Activated T-helper 9 cell treated with anti-CD3 and anti-CD28 coated beads, Interleukin-2, amount 50 U/mL, for 16 hours (primary cell): ENCODE measurements at places on chromosomes 1 and 21.

DNA sequence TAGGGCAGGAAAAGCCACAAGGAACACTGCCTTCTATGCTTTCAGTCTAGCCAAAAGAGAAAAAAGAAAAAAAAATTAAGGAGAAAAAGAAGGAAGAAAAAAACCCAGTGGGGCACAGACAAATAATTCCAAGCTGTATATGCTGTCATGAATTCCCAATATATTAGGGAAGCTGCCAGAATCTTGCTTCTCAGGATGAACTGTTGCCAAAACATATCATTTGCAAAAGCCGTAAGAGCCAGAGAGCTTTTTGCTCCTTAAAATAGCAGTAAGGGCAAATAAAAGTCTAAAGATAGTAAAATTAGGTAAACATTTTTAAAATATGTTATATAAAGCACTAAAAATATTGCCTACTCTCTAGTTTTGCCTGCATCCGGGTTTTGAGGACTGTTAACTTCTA, 52.1 kb downstream of the PGM1 start:
- DNase-seq = no peak

GRCh38 chr1:77398152-77398551, 116.3 kb downstream of the AK5 start:
- no peak for DNase-seq

GRCh38 chr1:95035536-95035935, 37.2 kb downstream of the ALG14 start:
- no peak for DNase-seq

- no peak for DNase-seq
Measured at GRCh38 chr1:209038735-209039134, 544.8 kb upstream of the CAMK1G start.

DNA sequence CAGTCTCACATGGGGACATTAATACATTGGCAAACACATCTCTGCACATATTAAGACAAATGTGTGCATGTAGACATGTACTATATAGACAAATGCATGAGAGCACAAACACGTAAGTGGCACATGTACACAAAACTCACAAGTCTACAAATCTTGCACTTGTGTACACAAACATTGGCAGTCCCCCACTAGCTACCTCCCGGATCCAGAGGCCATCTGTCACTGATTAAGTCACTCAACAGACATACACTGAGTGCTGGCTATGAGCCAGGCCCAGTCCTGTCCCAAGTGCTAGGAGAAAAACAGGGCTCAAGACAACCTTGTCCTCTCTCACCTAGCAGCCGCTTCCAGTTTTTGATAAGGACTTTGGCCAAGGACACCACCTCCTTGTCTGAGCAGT, 7.0 kb downstream of the TCEA3 start:
- DNase-seq = no peak

- no peak for DNase-seq
Measured at GRCh38 chr1:28428990-28429520, 59.5 kb downstream of the PHACTR4 start.

DNA sequence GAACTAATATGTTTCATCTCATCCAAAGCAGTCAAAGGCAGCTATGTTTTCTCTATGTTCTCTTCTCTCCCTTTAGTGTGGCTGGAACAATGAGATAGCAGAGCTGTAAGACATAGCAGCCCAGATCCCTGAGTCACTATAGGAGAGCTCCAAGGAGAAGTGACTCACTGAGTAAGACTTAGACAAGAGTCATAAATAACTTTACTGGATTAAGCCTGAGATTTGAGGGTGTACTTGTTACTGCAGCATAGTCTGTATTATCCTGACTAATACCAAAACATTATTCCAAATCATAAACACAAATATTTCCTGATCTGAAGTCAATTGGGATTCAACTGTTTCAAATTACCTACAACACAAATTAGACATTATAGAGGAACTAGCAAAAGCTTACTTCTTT, 3.9 kb downstream of the KRTAP19-8 start:
- no peak for DNase-seq

DNA sequence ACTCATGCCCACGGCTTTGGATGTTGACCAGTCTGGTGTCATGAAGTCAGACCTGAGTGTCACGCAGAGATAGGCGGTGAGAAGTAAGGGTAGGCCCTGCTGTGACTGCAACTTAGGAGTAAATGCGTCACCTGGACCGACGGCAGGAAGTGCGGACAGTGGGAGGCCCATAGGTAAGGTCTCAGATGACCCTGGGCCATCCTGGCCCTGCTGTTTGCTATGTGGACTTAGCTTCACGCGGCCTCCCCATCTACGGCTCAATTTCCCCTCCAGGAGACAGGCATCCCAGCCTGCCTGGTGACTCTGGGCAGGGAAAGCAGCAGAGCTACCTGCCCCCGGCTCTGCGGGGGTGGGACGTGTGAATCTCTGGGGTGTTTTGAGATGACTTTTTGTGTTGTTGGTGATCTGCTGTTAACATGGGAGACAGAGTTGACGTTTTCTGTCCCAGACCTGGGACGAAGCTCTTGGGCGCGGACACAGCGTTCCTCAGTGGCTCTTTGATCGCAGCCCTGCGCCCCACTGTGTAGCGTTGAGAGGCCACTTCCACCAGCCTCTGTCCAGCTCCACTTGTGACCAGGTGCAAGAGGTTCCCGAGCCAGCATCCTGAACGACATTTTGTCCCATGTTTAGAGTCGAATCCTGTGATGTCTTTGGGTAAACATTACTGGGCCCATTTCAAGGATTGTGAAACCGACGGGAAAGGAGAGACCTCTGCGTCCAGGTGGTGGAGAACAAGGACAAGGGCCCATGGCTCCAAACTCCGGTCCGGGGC, 39.9 kb downstream of the CRYAA start:
- DNase-seq = no peak

DNA sequence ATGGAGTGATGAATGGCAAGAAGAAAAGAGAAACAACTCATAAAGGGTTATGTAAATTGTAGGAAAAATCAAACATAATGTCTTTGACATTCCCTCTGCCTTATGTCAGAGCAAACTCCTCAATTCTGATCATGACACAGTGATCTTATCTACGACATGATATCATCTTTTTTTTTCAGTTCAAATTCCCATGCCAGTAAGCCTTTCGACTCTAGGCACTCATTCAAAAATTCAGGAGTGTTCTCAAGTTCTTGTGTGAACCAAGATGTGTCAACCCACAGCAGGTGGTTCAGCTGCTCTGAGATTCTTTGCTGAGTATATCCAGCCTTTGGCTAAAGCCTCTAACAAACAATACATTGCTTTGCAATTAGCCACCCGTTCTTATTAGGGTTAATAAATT, 97.1 kb upstream of the ESRRG start:
- DNase-seq = no peak

DNA sequence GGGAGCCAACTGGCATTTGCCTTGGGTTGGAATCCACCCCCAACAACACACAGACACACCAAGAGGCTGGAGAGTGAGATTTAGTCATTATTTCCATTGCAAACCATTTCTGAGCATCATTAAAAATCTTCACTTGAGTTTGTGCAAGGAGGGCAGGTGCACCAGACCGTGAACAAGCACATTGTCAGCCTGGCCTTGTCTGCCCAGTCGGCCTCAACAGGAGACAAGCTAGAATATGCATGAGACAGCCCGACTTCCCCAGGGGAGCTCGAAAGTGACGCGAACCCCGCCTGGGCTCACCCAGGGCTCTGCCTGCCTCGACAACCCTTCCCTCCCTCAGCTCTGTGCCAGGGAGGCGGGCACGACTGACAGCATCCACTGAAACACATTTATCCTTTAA, 15.4 kb upstream of the GUCA2B start:
- DNase-seq = no peak

- no peak for DNase-seq
Measured at GRCh38 chr1:226424221-226425003, 16.5 kb upstream of the PARP1 start.
